Amniotic epithelial cell (primary cell): ENCODE measurements at places on chromosomes 7 and 10.

DNA sequence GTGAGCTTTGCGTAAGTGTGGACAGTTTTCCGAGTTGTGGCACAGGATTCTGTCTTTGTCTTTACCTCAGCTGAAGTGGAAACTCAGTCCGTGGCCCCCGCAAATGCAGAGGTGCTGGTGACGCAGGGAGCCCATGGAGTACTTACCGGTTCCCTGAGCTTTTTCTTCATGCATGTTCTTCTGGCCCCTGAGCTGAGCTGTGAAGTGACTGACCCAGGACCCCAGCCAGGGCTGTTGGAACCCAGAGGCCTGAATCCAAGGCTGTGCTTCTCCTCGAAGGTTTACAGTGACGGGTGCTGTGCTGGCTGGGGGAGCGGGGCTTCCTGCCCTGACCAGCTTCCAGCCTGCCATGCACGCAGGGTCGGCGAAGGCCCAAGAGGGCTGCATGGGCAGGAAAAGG, 223.5 kb downstream of the GLRX3 start:
- DNase-seq: no peak

DNA sequence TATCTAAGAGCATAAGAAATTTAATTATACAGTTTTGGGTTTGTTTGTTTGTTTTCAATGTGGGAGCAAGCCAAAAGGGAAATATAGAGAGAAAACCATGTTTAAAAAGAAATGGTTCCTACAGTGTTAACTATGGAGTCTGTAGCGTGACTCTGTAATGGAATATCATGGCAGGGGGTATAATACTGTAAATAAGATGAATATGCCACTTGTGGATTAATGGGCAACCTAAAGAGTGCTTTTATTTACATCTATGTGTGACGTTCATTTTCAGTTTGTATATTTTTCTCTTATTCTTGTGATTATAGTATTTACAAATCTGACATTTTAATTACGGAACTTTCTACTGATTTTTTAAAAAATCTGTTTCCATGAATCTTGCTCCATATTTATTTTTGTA, 95.9 kb downstream of the POLL start:
- no peak for DNase-seq

GRCh38 chr7:127979113-127979727, 52.0 kb downstream of the LRRC4 start:
- no peak for DNase-seq

GRCh38 chr10:129993621-129994020, 29.5 kb upstream of the EBF3 start:
- no peak for DNase-seq

DNA sequence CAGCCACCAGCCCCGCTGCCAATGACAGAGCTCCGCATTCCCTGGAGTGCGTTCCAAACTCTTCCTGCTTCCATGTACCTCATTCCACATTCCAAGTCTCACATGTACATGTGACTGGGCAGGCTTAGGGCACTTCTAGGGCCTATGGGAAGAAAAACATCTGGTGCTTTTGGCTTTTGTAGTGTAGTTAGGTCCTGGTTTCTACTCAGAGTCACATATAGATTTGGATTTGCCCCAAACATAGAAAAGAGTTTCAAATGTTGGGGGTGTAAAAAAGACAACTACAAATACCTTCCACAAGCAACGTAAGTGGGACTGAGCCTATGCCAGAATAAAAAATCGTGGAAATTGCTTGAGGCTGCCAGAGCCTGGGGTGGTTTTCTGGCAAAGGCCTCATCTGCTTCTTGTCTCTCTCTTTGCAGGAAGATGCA, 84.1 kb downstream of the ZNF467 start:
- no peak for DNase-seq

DNA sequence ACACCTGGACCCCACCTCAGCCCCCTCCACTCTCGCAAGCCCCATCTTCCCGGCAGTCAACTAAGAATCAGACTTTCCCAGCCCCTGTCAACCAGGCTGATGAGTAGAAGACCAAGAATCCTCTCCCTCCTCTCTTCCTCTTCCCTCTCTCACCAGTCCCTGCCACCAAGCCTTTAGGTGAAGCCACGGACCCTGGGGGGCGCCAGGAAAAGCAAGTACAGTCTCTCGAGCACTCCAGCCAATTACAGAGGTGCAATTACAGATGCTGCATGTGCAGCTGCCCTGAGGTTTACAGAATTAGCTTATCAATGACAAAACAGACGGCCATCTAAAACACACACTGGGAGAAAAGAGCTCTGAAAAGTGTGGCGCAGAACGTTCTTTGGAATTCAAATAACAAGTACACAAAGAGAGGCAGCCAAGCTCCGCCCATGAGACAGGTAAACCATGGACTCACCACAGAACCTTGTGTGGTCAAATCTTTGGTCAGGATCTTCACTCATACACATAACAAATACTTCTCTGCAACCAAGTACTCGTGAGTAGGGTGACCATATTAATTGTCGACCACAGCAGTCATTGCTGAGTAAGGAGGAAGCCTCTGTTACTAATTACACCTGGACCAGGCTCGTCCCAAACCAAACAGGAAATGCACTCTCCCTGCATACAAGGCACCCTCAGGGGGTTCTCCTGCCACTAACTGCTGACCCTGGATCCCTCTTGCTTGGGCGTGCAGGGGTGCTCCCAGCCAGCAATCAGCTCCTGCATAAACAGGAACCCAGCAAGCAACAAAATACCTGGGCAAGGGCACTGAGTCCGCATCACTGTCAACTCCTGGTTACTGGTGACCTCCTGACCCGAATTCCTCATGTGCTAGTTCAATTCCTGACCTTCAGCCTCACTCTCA, 189.2 kb downstream of the FAM107B start:
- DNase-seq: no peak

DNA sequence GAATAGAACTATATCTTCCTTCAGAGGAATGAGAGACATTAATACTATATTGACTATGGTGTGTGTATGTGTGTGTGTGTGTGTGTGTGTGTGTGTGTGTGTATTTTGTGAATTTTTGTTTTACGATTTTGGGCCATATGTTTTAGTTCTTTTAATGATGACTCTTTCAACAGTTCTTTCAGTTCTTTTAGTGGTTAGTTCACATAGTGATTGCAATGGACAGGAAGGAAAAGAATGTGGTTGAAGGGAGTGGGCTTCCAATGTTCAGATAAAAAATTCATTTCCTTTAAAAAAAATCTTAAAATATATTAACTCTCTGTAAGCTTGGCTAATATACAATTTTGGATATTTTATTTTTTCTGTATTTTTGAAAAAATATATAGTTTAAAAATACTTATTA, 315.7 kb upstream of the DGKB start:
- no peak for DNase-seq

- DNase-seq: no peak
Observed at GRCh38 chr7:94591176-94591575, 64.8 kb downstream of the SGCE start.

DNA sequence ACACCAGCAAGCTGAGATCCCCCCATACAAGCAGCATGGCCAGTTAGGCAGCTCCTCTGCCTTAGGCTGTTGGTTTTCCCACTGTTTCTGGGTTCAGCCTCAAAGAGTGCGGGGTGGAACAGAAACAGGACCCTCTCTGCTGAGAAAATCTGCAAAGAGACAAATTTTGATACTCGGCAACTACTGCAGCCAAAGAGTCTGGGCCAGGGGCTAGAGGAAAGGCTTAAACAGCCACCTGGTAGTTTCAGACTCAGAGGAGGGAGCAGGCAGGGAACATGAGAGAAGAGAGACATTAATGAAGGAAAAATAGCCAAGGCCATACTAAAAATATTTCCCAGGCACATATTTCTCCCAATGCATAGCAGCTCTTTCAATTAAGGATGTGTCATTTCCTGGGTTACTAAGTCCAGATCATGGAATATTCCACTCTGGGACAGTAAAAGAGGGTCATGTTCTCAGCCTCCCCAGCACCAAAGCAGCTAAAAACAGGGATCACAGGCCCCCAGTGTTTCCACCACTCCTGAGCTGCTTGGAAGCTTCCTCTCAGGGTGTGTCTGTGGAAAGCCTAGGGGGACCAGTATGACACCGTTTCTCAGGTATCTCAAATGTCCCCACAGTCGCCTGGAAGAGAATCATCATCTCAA, 29.8 kb downstream of the PDLIM1 start:
- DNase-seq: no peak

DNA sequence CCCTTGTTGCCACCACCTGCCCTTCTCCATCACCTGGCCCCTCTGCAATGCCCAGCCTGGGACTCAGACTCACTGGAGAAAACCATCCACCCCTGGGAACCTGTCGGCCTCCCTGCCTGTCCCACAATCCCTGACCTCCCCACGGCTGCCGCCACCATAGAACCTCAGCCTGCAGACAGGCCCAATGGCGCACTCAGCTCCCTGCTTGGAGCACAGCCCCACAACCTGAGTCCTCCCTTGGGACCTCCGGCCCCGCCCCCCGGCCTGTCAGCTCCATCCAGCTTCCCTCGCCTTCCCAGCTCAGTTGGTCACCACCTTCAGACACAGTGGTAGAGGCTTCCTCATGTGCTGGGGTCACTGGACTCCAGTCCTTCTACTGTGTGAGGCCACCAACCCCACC, 41.1 kb downstream of the PARP12 start:
- DNase-seq: no peak

- DNase-seq: no peak
Observed at GRCh38 chr10:130656582-130657133, 520.5 kb downstream of the GLRX3 start.

GRCh38 chr10:48519481-48520183, 85.2 kb downstream of the ARHGAP22 start:
- no peak for DNase-seq

DNA sequence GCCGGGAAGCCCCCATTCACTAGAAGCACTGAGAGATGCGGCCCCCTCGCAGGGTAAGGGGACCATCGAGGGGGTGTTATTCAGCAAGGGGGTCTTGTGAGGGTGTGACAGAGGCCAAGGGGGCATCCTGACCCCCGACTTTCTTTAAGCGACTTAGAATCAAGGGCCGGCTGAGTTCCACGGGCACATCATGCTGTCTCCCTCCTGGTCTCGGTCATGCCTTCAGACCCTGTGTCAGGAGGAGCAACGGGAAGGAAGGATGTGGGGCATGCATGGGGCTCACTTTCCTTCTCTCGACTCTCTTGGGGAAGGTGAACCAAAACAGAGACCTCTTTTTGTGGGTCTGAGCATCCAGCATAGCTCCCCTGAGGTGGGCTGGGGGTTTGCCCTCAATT, 2.5 kb downstream of the ACSL5 start:
- no peak for DNase-seq

- DNase-seq: peak; percentile 90
Observed at GRCh38 chr10:97726636-97727178, 10.2 kb upstream of the ZFYVE27 start.

- no peak for DNase-seq
Observed at GRCh38 chr7:45060295-45060694, 28.5 kb downstream of the NACAD start.

DNA sequence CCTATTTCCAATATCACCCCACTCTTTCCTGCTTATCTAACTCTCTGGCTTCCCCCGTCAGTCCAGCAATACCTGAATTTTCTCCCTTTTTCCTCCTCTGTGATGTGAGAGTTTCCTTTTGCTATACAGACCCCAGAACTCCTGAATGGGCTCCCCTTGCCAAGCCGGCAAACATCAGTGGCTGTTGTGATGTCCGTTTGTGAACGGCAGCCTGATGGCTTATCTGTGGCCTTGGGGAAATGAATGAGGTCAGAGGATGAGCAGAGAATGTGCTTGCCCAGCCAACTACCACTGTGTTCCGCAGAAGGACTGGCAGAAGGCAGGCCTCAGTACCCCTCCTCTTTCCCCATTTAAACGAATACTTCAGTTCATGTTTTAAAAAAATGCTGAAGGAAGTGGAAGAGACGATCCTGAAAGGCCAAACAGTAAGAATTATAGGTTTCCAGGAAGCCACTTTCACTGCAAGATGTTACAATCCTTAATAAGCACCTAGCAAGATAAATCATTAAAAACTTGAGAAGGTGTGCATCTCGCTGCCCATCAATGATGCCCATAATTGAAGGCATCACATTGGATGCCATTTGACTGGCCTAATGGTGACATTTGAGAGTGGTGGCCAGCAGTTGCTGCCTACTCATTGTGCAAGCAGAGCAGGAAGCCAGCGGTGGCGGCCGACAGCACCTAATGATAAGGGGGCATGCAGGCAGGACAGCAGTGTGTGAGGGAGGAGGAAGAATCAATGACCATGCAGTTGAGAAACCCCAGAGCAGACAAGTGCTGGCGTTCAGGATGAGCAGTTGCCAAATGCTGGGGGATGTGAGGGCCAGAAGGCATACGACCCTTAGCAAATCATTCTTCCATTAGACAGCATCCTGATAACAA, 31.5 kb downstream of the SLC18A2 start:
- no peak for DNase-seq

DNA sequence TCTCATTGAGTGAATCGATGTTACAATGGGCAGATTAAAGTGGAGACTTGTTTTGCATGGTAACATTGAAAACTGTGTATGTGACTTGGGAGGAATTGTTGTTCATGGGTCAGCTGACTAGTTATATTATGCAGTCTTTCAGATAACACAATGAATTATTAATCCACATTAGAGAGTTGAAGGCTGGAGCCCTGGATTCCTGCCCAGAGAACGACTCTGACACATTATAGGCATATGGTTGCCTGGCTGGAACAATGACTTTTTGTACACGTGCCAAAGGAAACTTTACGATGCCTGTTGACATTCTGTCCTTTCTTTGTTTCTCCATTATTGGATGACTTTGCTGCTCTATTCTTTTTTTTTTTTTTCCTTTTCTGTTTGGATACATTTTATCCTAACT, 52.3 kb upstream of the TMEM229A start:
- peak; percentile 81 for DNase-seq
